ENCODE measurements at places on chromosomes 2 and 18.

- no peak for DNase-seq
Observed at GRCh38 chr2:25379535-25379934, 37.8 kb upstream of the DNMT3A start.

DNA sequence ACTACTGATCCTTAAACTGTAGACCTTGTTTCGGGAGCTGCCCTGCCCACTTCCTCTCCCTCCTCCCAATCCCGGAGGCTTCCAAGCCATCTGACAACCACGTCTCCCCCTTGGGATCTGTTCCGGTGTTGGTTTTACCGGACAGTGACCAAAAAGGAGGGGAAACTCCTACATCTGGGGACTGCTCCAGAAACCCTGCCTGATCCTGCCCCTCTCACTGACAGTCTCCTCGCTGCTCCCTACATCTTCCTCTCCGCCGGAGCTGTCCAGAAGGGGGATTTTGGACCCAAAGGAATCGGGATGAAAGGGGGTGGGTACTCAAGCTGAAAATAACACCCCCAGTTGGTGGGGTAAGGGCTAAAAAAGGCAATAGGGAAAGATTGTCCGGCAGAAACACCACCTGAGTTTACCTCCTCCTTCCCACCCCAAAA is 1.5 kb downstream of the INO80D start:
- peak; percentile 29 for DNase-seq

DNA sequence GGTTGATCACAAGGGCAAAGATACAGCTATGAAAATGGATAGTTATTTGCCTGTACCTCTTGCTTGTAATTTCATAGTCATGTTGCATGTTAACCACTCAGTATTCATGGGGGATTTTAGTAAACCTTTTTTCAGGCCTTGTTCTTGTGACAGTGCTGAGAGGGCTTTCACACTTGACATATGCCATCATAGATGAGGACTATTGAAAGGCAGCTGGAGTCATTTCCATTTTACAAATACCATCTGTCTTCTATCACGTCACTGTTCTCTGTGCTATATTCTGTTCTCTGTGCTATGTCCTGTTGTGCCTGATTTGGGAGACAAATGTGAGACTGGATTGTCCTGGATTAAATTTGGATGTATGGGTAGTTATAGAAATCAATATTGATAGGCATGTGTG is 131.7 kb downstream of the LYPD6B start:
- no peak for DNase-seq

DNA sequence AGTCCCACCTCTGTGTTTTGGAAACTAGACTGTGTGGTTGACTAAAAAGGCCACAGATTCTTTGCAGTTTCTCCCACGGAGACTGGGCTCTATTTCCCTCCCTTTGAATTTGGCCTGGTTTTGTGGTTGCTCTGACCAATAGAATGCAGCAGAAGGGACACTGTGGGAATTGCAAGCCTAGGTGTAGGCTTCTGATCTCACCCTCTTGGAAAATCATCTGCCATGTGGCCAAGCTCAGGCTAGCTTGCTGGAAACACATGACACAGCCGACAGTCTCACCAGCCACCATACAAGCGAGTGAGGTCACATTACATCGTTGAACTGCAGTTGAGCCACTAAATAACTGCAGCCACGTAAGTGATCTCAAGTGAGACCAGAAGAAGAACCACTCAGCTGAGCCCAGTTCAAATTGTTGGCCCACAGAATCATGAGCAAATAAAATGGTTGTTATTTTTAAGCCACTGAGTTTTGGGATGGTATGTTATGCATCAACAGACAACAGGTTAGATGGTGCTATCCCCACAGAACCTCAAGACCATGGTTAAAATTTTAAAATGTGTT is 319.1 kb upstream of the MEX3C start:
- no peak for DNase-seq

DNA sequence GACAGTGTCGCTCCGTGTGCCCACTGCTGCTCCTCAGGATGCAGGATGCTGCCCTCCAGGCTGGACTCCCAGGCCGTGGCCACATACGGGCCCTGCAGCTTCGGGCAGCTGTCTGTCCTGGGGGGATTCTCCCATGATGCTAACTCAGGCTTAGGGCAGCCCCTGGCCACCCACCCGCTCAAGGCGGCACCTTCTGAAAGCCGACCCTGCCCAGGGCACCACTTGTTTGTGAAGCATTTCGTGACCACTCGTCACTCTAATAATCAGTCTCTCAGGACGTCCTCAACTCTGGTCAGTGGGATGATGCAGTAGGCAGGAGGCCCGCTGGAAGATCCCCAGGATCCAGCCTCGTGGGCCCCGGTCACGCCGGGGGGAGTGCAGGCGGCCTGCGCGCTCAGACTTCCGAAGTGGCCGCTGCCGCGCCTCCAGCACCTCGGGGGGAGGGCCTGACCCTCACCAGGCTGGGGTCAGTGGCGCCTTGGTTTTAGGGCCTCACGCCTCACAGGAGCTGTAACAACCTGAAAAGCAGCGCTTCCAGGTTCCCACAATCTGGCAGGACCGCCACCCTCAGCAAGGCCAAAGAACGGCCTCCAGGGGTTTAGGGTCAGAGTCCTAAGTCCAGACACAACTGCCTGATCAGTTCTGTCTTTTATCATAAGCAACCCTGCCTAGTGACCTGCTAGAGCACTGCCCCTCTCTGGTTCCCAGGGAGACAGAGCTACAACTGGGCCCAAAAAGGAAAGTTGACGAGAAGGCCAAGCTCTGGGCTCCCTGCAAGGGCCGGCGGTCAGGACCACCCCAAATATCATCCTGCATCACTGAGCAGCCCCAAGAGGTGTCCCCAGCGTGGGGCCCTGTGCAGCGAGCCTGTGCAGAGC is 53.0 kb downstream of the EIPR1 start:
- no peak for DNase-seq

- peak; percentile 32 for DNase-seq
Observed at GRCh38 chr2:149167001-149167780, 128.7 kb downstream of the LYPD6B start.

- DNase-seq: no peak
Observed at GRCh38 chr2:167345559-167345958, 457.3 kb downstream of the XIRP2 start.

- no peak for DNase-seq
Observed at GRCh38 chr18:48839819-48840490, 110.8 kb downstream of the SMAD7 start.
